Occipital lobe (tissue), 3 donors: ENCODE measurements at places on chromosomes 7 and 10. TPM values are rescaled to one million over a fixed set of nuclear protein-coding genes. Genes with fewer than 3 reads are reported as not detected.

DNA sequence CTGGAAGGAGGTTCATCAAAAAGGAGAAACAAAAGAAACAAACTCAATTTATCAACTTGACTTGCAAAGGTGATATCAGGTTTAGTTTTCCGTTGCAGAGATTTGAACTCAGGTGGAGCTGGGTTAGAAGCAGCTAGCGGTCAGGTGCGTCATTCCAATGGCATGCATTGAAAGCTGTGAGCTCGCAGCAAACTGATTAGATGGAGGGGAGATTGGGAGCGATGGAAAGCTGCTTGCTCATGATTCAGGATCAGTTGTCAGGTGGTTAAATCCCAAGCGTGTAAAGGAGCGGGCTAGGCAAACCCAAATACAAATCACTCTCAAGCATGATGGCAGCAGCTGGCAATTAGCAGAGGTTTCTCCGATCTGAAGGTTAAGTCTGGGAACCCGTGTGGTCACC is 49.3 kb upstream of the AFAP1L2 start:
- no peak for DNase-seq

Gene EPO
- total RNA-seq: not detected

GRCh38 chr7:45917064-45917463 is 4.0 kb downstream of the IGFBP3 start:
- no peak for DNase-seq

DNA sequence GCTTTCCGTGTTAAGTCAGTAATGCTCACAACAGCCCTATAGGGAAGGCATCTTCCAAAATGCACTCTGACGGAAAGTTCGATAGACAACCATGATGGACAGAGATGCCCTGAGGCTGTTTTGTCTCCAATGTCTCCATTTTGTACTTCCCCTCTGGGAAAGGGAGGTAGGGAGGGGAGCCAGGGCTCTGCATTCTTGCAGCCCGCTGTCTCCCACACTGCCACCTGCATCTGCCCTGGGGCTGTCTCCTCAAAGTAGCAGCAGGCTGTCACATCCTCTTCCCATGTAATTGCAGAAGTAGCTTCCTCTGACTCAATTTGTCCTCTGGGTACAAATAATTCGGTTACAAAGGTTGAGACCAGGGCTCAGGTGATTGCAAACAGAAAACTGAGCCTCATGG is 131.4 kb downstream of the GPAM start:
- no peak for DNase-seq

GRCh38 chr7:106119719-106120118 is 7.6 kb upstream of the SYPL1 start:
- DNase-seq: no peak

Gene PAPSS2
- 3.1 TPM for total RNA-seq

GRCh38 chr10:71881647-71882355 is 30.8 kb upstream of the PSAP start:
- no peak for DNase-seq

Gene ABI1
- total RNA-seq: 65.7 TPM

GRCh38 chr7:22633954-22634474 is 93.0 kb upstream of the IL6 start:
- no peak for DNase-seq

Gene SPDYE1
- not detected for total RNA-seq

DNA sequence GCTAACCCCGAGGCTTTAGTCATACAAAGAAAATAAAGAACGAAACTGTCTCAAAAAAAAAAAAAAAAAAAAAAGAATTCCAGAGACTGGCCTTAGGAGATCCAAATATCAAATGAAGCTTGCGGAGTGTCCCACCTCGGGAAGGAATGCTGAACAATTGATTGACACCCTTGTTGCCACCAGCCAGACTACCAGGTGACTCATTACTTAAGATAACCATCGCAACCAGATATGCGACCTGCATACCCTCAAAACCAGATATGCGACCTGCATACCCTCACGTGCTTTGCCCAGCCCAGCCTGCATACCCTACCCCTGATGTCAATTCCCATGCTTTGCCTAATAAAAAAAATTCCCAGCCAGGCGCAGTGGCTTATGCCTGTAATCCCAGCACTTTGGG is 2.7 kb upstream of the PRKRIP1 start:
- no peak for DNase-seq

Gene ARHGAP19
- 8.4 TPM for total RNA-seq

DNA sequence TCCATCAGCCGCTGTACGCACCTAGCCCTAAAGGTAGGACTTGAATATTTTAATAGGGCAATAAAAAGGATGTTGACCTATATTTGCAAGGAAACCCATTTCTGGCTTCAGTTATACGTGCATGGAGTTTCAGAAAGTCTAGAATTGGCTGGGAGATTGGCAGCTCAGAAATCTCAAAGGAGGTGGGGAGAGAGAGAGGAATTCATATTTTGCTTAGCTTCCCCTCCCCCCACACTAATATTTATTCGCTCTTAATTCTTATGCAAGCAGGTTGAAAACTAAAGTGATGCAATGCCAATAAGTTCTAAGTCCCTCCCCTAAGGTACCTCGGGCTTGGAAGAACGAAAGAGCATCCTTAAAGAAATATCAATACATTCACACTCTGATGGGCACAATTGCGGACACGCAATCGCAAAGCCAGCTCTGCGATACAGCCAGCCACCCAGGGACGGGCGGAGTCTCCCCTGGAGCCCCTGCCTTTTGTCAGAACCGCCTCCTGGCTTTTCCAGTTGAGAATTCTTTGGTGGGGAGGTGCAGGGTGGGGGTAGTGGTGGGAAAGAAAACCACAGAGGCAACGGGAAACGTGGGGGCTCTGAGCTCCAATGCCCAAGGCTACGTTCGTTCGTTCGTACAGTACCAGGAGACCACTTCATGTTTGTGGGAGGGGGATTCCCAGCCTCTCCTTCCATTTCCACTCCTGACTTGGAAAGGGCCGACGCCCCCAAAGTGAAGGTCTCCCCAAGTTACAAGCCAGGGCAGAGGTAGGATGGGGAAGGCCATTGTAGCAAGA is 1.3 kb downstream of the SHH start:
- no peak for DNase-seq

DNA sequence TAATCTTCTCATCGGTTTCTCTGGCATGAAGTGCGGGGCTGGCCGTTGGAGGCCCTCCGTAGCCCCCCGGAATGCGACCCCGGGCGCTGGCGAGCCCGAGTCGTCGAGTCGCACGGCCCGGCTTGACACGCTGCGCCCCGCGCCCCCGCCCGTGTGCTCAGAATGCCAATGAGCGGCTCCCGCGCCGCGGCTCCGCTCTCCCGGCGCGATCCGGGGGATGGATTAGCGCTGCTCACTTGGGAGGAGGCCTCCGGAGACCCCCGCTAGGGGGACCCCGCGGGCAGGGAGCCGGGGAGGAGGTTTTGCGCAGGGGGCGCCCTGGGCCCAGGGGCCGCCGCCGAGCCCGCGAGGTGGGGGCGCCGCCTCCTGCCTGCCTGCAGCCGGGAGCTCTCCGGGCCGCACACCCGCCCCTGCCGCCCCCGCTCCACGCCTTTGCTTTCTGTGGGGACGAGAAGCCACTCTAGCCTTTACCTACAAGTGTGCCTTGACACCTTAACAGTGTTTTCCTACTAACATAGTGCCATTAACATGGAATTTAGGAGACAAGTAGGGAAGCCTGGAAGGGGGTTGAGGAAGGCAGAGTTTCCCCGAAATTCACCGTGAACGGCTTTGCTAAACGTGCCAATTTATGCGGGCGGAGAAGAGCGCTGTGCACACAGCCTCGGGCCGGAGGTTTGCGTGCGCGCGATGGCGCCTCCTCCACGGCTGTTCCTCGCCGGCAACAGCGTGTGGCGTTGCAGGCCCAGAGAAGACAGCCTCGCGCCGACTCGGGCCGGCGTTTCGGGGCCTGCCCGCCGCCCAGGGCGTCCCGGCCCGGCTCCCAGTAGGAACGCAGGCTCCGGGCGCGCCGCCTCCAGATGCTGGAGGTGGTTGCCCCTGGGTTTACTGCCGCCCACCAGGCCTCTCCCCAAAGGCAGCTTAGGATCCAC is 7.1 kb downstream of the SHH start:
- DNase-seq: no peak
